ENCODE measurements at places on chromosomes 7 and 10.

GRCh38 chr7:141976524-141977245, 3.1 kb upstream of the TAS2R38 start:
- no peak for DNase-seq

DNA sequence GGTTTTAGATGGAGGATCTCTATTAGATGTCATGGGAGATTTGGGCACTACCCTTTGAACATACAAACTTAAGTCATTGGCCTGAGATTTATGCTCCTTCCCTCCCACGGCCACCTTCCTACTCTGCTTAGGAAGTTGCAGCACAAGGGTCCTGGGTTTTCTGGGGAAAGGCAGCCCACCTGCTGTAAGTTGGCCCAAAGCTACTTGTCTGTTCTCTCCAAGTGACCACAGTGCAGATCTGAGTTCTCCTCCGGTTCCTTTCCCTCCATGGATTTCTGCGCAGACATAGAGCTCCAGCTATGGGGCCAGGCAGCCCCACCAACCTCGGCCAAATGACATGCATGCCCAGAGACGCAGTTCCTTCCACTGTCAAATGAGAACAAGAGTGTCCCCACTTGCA, 12.8 kb upstream of the C10orf53 start:
- DNase-seq: no peak

DNA sequence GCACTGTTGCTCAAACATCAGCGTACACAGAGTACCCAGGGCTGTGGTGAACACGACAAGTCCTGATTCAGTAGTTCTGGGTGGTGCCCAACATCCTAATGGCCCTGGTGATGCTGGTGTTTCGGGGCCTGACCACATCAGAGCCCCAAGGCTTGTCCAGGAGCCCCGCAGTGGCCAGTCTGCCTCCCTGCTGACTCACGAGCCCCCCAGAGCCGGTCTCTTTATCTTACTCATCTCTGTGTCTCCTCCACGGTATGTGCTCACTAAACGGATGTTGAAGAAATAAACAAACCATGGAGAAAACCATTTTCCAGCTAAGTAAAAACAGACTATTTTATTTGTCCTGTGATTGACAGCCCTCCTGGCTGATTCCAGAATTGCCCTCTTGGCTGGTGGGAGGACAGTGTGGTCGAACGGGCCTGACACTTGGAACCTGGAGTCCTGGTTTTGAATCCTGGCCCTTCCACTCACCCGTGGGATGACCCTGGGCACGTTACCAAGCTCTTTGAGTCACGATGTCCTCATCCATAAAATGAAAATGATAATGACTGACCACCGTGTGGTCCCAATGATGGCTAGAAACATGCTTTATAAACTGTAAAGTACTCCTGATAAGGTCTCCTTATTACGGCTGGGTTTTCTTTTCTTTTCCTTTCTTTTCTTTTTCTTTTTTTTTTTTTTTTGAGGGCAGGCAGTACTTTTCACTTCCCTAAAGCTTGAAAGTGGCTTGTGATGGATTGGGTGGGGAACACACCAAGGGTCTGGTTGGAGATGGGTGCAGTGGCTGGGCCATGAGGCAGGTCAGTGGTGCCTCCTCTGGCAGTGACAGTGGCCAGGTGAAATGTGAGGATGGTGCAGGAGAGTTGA, 5.7 kb downstream of the HIP1 start:
- DNase-seq: no peak

DNA sequence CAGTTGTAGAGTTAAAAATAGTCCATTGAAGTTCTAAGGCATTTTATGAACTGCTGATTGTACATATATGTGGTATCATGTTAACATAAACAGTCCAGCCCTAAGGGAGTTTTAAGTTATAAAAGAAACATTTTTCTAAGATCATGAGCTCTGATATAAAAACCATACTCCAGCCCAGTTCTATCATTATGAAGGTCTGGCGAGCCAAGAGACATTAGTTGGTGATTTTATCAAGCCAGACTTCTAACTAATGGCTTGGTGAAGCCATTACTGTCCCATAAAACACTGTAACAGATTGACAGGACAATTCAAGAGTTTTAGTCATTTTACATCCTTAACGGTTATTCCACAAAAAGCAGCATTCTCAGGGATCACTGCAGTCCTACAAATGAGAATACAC, 221.6 kb downstream of the RNLS start:
- DNase-seq: no peak
